ENCODE measurements at places on chromosomes 4 and X.

DNA sequence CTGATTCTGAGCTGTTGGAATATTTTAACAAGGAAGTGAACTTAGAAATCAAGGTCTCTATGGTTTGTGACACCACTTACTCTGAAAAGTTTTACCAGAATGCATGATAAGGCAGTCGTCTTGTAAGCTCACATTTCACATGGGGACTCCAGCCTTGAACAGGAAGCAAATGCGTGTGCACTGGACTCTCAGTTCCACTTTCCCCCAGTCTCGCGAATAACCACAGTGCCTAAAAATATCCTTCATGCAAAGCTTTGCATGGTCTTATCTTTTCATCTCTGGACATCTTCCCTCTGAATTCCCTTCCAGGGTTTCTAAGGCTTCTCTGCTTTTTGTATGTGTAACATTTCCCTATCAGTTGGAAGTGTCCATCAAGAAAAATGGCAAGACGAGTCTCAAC lies 581.8 kb downstream of the NLGN4X start:
- DNase-seq: no peak

- no peak for DNase-seq
These were observed 153.9 kb downstream of the CEP135 start for GRCh38 chr4:56102601-56103000.

DNA sequence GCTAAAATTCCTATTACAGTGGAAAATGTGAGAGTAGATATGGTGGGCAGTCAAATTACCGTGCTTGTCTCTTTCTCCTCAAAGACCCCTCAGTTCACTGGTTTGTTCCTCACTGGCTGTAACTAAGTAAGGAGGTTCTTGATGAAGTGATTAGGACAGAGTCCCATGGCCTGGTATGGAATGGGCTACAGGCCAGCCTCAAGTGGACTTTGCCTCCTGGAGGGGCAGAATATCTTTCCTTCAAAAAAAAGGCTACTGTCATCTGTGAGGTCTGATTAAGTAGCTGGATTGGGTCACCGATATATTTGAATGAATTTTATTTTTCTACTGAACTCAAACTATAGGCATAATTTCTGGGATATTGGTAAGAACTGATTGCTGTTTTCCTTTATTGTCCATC lies 38.5 kb upstream of the TMEM164 start:
- DNase-seq: no peak

DNA sequence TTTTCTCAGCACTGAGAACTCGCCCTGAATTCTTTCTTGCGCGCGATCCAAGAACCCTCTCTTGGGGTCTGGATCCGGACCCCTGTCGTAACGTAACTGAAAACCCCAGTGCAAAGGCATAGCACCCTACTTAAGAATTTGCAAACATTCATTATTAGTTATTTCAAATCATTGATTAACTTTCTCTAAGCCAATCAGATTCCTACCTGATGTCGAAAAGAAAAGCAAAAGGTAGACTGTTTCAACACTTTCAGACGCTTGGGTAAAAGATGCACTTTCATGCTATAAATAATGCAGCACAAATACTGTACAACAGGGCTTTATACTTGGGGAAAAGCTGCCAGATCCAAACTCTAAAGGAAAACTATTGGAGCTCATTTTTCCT lies 817 bp upstream of the WDR19 start:
- DNase-seq: no peak

DNA sequence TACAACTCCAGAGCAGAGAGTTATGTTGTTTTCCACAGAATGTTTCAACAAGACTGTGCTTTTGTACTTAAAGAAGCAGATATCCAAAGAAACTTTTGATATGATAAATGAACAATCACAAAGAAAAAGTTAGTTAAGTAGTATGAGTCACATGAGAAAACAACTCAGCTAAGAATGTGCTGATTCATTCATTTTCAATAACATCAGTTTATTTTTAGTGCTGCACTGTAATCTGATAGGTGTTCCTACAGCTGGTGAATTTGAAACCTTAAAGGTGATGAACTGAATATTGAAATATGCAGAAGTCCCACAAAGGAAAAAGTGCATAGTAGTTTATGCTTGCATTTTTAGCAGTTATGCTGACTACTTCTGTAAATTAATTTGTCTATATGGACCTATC lies 180.3 kb upstream of the TENM3 start:
- DNase-seq: peak; percentile 87

DNA sequence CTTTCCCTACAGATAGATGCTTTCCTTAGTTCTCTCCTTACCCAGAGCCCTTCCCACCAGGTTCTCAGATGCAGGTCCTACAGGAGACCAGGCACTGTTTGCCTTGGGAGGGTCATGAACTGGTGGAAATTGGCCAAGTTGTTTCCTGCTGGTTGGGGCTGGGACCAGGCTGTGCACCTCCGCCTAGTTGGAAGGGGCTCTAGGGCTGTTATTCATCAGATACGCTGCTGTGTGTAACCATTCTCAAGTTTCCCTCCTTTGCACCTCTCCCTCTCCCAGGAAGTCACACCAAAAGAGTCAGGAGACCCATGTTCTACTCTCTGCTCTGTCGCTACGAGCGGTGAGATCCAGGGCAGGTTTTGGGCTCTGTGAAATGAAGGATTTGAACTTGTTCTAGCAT lies 11.9 kb upstream of the VSIG1 start:
- DNase-seq: no peak

- DNase-seq: peak; percentile 48
These were observed 33.2 kb upstream of the BMP15 start for GRCh38 chrX:50877310-50877709.

DNA sequence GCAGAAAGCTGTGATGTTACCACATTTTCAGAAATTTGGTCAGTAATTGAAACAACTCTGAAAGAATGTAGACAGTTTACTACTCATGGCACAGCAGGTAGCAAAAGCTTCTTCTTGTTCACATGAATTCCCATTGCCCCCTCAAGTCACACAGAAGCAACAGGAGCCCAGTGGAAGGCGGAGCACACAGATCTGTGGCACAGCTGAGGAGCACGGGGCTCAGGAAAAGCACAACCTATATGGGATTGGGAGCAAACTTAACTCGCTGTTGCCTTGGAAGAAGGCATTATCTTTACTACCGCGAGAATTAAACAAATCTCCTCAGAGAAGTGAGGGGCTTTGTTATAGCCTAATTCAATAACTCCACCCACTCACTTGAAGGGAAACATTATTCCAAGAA lies 358.5 kb downstream of the SPOCK3 start:
- no peak for DNase-seq
